ENCODE measurements at places on chromosomes 7 and 10. TPM values are rescaled to one million over a fixed set of nuclear protein-coding genes. Genes with fewer than 3 reads are reported as not detected.

The DLX6 gene
- not detected for total RNA-seq

The FAM25A gene
- not detected for total RNA-seq

The STK31 gene
- total RNA-seq = 0.46 TPM

The MYO3A gene
- not detected for total RNA-seq

The KIAA1549 gene
- total RNA-seq = 1.8 TPM

The ZNF804B gene
- total RNA-seq = not detected

The CUZD1 gene
- total RNA-seq = not detected

The ZNF679 gene
- not detected for total RNA-seq

The CLCN1 gene
- not detected for total RNA-seq

The TSPAN15 gene
- total RNA-seq = 11.8 TPM

The CLRN3 gene
- not detected for total RNA-seq

DNA sequence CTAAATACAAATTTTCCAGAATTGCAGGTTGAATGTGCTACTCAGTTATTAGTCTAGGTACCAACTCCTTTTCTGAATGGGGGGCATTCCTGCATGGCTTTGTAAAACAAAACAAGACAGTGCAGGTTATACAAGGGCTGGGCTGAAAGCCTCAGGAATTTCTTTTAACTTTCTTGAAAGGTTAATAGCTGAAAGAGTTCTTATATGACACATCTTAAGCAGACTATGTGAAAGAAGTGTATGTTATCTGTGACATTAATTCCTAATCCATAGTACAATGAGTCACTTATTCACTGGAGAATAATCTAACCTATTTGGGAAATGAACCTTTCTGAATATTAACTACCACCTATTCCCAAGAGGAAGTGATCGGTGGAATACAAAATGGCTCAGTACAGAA, 115.6 kb upstream of the FAM133B start:
- no peak for DNase-seq

GRCh38 chr7:112144284-112145059, 61.7 kb downstream of the DOCK4 start:
- no peak for DNase-seq

GRCh38 chr10:122877264-122877663, 2.1 kb downstream of the FAM24B start:
- DNase-seq = no peak

- DNase-seq = no peak
Measured at GRCh38 chr10:114281461-114281860, 42.4 kb downstream of the VWA2 start.

DNA sequence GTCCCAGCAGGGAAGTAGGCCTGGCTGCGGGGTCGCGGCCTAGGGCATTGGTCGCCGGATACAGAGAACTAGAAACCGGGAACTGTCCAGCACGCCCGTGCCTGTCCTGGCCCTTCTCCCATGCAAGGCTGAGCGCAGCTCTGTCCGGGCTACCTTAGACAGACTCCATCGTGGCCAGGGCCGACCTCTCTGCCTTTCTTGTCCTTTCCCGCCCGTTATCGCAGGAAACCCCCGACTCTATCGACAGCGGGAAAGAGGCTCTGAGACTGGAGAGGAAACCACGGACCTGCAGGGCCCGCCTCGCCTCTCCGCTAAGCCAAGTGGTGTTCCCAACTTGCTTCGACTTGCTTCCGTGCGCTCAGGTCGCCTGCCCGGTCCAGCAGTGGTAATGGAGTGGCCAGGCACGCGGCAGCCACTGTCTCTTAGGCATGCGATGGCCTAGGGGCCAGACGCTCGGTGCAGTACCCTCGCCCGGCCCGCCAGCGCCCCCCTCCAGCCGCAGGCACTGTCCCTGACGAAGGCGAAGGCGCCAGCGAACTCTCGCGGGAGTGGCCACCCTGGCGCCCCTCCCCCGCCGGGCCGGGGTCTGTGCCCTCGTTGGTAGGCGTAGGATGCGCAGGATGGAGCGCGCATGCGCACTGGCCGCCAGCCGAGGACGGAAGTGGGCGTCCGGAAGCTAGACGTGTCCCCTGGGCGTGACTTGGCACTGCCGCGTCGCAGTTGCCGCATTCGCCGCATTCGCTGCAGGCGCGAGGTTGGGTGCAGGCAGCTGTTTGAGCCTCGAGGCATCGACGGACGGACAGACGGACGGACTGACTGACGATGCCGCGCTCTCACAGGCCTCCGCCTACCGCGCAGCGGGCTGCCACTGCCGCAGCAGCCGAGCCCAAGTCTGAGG, 54.4 kb downstream of the MCMBP start:
- peak; percentile 74 for DNase-seq

DNA sequence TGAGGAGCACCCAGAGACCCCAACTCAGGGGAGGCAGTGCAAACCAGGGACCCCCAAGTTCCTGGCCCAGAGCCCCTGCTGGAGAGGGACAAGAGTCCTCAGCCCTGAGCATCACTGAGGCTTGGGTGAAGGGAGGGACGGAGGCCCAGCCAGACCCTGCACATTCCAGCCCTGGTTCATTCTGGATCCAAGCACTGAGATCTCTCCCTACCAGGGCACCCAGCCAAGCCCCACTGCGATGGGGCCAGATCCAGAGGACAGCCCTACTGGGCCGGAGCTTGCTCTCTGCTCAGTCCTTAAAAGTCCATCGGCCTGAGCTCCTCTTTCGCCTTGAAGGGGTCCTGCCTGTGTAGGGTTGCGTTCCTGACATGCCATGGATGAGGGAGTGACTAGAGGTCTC, 40.5 kb upstream of the RABGEF1 start:
- peak; percentile 80 for DNase-seq

DNA sequence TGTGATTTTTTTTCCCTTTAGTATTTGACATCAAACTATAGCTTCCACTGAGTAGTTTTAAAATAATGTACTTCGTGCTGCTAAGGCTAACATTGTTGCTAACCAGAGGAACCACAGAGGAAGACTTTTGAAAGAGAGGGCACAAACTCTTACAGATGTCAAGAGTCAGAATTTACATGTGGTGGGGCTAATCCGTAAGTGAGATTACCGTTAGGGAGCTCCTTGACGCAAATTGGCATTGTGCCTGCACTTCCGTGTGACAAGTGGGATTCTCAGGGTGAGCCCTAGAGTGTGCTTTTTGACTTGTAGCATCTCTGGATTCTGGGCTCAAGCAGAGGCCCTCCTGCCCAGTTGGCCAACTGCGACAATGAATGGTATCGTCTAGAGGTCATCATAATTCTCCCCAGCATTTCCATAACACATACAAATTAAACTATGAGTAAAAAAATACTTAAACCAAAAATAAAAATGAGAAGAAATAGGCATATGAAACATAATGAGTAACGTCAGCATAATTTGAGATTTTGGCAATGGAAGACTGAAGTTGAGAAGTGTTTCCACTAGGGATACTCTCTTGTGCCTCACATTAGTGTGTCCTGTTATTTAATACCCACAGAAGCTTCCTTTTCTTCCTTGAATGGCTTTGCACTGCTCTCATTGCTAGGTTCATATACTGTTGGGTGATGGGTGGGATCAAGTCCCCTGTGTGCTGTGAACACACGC, 164.0 kb downstream of the SDK1 start:
- DNase-seq = no peak

DNA sequence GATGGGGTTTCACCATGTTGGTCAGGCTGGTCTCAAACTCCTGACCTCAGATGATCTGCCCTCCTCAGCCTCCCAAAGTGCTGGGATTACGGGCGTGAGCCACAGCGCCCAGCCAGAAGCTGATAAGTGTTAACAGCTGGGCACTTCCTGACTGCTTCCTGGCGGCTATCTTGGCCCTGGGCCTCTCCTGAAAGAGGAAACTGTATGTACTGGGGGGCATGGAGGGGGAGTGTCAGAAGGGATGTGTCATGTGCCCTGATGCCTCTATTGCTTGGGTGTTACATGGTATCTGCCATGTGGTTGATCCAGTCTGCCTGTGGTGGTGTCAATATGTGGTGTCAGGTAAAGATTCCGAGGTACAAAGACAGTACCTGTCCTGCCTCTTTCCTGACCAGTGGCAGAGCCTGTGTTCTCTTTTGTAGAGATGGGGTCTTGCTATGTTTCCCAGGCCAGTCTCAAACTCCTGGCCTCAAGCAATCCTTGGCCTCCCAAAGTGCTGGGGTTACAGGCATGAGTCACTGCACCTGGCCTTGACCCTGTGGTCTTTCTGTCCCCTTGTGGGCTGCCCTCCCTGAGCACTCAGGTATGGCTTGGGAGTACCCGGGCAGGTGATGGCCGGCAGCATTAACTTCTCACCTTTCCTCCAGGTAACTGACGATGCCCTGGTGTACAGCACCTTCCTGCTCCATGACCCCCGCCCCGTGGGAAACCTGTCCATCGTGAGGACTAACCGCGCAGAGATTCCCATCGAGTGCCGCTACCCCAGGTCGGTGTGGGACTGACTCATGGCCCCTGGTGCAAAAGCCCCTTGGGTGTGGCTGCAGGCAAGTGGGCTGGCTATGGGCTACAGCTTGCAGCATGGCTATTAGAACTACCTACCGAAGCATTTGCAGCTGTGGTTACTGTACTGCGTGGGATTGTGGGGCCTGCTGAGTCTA, 4.4 kb downstream of the ZP3 start:
- no peak for DNase-seq

DNA sequence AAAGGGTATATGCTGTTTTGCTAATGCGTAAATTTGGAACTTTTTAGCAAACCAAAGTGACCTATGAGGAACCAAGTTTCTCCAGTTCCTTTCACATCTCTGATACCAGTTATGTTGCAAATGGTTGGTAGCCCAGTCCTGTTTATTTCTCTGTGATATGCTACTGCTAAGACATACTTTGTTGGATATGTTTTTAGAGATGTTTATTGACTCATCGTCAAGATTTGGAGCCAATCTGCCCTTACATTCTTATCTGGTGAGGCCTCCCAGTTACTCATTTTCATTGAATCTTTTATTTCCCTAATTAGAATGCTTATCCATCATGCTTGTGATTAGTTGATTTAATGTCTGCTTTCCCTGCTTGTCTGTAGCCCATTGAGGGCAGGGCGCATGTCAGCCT, 58.9 kb downstream of the LRGUK start:
- no peak for DNase-seq

GRCh38 chr10:49478819-49479218, 60.1 kb downstream of the ERCC6 start:
- DNase-seq = no peak

DNA sequence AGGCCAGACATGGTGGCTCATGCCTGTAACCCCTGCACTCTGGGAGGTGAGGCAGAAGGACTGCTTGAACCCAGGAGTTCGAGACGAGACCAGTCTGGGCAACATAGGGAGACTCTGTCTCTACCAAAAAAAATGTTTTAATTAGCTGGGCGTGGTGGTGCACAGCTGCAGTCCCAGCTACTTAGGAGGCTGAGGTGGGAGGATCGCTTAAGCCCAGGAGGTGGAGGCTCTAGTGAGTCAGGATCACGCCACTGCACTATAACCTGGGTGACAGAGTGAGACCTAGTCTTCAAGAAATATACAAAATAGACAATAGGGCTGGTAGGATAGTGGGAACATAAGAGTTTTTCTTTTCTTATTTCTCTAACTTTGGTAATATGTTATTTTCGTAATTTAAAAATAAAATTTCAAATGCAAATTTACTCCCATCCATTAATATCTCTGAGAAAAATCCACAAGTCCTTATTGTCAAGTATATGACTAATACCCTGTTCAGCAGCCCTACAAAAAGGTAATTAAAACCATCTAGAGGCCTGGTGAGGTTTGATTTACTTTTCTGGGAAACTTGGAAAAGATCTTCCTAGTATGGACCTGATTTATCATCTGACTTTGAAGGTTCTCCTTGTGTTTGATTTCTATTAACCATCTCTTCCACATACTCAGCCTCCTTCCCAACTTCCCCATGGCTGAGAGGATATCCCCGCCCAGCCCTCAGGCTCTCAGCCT, 50.0 kb downstream of the CREB3L2 start:
- no peak for DNase-seq

DNA sequence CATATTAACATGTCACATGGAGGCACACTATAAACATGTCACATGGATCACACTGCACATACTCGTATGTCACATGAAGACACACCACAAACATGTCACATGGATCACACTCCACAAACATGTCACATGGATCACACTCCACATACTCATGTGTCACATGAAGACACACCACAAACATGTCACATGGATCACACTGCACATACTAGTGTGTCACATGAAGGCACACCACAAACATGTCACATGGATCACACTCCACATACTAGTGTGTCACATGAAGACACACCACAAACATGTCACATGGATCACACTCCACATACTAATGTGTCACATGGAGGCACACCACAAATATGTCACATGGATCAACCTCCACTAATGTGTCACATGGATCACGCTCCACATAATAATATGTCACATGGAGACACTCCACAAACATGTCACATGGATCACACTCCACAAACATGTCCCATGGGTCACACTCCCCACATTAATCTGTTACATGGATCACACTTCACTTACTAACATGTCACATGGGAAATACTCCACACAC, 195.6 kb upstream of the PFKP start:
- no peak for DNase-seq

GRCh38 chr7:28151965-28152364, 28.6 kb downstream of the JAZF1 start:
- no peak for DNase-seq

- DNase-seq = peak; percentile 84
Measured at GRCh38 chr10:86900955-86901354, 56.5 kb downstream of the MMRN2 start.

DNA sequence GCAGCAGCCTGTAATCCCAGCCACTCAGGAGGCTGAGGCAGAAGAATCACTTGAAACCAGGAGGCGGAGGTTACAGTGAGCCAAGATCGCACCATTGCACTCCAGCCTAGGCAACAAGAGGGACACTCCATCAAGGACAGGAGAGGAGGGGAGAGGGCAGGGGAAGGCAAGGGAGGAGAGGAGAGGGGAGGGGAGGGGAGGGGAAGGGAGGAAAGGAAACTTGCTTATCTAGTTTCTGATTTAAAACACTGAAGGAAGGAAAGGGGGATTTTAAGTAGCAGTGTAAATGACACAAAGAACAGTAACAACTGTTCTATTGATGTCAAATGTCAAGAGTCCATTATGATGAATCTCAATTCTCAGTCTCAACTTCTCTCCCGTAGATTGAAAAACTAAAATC, 43.7 kb downstream of the SRPK2 start:
- DNase-seq = no peak

- DNase-seq = no peak
Measured at GRCh38 chr7:33716581-33717477, 188.5 kb upstream of the BMPER start.

DNA sequence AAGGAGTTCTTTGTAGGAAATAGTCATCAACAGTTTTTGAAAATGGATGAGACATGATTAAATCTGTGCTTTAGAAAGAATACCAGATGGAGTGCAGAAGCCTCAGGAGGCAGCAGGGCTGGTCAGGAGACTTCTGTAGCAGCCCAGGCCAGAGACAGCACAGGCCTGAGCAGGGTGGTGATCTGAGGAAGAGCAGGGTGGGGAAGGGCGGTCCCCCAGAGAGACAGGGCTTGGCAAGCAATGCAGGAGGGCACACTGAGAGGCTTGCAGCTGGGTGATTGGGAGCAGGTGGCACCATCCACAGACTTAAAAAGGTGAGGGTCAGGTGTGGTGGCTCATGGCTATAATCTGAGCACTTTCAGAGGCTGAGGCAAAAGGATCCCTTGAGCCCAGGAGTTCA, 4.3 kb upstream of the SMKR1 start:
- DNase-seq = no peak

- DNase-seq = no peak
Measured at GRCh38 chr7:70733090-70733489, 398.9 kb upstream of the GALNT17 start.

GRCh38 chr7:156000601-156001396, 188.5 kb upstream of the SHH start:
- no peak for DNase-seq

- DNase-seq = peak; percentile 43
Measured at GRCh38 chr7:151014950-151015349, 9.3 kb downstream of the ATG9B start.

GRCh38 chr10:116111483-116112095, 161.4 kb downstream of the GFRA1 start:
- no peak for DNase-seq

All from Right ventricle myocardium inferior (tissue), 1 donor.